Midbrain (tissue), 1 donor: ENCODE measurements at places on chromosomes 13 and 19.
A peak's percentile ranks its signal among the peaks of the same experiment; 100 is the strongest.

DNA sequence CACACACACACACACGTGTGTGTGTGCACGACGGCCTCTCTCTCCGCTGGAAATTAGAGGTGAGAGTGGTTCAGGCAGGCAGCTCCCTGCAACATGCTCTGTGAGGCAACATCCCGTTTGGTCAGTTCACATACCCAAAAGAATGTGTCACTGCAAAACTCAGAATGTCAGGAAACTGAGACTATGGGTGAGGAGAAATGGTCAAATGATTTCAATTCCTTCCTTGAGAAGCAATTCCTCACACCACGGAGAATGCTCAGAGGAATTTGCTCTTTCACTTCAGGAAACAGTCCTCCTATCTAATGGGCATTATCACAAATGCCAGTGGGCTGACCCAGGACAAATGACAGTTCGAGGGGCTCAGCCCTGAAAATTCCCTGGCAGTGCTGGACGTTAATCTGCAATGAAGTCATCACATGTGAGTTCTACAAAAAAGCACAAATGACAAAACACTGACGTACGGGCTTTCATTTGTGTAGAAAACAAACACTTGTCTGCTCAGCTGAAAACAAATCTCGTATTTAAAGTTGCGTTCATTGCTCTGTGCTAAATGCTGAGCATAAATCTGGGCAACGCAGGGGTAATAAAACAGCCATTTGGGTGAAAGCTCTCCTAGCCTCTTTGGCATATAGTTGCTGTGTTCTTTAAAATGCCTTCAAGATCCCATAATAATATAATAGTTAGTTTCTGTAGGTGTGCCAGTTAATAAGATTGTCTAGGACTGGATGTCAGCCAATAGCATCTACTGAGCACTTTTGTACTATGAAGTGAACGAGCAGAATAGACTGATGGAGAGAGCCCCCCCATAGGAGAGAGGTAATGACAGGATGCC, 18.6 kb upstream of the LATS2 start:
- DNase-seq = no peak

- DNase-seq = no peak
Measured at GRCh38 chr19:48183356-48183755, 12.9 kb downstream of the ZSWIM9 start.

DNA sequence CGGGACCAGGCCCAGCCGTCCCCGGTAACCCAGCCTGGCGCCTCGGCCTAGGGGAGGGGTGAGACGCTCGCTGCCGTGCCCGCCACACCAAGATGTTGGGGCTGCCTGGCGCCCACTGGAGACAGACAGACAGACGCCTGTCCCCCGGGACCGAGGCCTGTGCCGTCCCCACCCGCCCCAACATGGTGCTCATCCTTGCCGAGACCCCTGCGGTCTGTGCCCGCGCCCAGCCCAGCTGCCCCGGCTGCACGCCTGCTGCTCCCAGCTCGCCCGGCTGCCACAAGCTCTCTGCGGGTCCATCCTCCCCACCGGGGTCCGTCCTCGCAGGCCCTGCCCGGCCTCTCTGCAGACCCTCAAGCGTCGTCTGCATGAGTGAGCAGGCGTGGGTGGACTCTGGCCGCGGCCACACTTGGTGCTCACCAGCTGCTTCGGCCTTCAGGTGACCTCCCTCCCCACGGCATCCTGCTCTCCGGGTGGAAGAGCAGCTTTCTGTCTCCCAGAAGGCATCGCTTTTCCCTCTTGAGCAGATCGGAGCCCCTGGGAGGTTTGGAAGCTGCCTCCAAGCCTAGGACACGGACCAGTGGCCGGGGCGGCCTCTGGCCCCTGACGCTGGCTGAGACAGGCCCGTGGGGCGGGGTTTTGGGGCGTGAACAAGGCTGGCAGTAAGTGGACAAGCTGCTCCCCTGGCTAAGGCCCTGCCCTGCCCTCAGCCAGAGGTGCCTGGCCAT, 6.7 kb upstream of the TMPRSS9 start:
- no peak for DNase-seq

DNA sequence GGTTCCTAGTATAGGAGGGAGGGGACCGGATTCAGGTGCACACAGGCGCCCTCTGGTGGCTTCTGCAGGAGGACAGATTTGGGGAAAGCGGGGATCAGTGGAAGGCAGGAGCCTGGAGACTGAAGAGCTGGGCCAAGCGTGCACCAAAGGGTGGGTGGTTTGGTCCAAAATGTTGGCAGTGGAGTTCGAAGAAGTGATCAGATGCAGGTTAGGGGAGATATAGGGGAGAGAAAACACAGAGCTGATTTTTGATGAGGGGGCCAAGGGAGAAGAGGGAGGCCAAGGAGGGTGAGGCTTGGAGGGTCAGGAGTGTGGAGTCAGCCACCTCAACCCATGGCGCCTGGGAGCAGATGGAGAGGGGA, 6.8 kb upstream of the CARM1 start:
- peak; percentile 81 for DNase-seq

GRCh38 chr19:32322541-32322940, 22.9 kb upstream of the ZNF507 start:
- DNase-seq = no peak
